ENCODE measurements at places on chromosomes 13 and 19.

DNA sequence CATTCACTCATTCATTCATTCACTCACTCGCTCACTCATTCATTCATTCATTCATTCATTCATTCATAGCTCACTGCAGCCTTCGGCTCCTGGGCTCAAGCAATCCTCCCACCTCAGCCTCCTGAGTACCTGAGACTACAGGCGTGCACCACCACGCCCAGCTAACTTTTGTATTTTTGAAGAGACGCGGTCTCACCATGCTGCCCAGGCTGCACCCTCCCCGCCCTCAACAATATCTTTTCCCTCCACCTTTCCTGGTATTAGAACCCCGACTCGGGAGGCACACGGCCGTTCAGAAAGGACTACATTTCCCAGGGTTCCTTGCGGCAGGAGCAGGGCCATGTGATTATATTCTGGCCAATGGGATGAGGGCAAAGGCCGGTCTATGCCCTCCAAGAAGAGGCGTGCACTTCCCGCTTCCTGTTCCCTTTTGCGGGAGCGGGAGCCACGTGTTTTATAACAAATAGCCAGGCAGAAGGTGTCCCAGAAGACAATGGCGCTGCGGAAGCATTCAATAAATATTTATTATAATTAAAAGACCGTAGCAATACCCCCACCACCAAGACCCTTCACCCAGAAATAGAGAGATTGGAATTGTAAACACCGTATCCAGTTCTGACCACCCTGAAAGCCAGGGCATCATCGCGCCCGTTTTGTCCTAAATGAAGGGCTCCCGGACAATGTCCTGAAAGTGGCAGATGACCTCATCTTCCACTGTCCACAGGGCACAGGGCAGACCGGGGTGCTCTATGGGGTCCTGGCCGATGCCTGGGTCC is 15.9 kb downstream of the TICAM1 start:
- peak; percentile 63 for DNase-seq
- peaks cover 14% of the 10 kb centered on the region for H3K4me1 ChIP-seq
- peaks cover 39% of the 10 kb centered on the region for H3K36me3 ChIP-seq
- H3K4me3 ChIP-seq: peak overlapping the region; percentile 70
- peak overlapping the region; percentile 40 for H3K27ac ChIP-seq

- H3K4me3 ChIP-seq: no peak overlapping the region
- no peak overlapping the region for H3K27ac ChIP-seq
- H3K36me3 ChIP-seq: no peaks in the 10 kb centered on the region
Observed at GRCh38 chr13:110209950-110210603, 96.9 kb downstream of the COL4A1 start.

- no peak overlapping the region for H3K27ac ChIP-seq
- H3K4me3 ChIP-seq: no peak overlapping the region
- DNase-seq: no peak
- H3K36me3 ChIP-seq: no peaks in the 10 kb centered on the region
- H3K27me3 ChIP-seq: no peaks in the 10 kb centered on the region
Observed at GRCh38 chr13:59208405-59209195, 955.1 kb downstream of the DIAPH3 start.

- no peaks in the 10 kb centered on the region for H3K36me3 ChIP-seq
- H3K4me3 ChIP-seq: no peak overlapping the region
- H3K4me1 ChIP-seq: no peaks in the 10 kb centered on the region
- H3K27me3 ChIP-seq: peaks cover 11% of the 10 kb centered on the region
Observed at GRCh38 chr13:100728201-100728600, 53.6 kb upstream of the TMTC4 start.

DNA sequence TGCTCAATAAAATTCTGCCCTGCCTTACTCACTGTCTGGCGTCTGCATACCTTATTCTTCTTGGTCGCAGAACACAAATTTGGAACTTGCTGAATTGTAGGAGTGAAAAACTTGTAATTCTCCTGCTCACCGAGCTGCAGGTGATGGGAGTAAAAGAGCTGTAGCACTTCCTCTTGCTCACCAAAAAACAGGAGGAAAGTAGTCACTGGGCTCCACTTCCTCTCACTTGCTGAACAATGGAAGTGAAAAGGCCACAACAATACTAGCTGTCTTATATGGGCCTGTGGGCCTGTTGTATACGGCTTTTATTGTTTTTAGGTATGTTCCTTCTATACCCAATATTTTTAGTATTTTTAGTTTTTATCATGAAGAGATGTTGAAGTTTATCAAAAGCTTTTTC is 978.7 kb downstream of the SLITRK5 start:
- H3K4me3 ChIP-seq: no peak overlapping the region
- no peaks in the 10 kb centered on the region for H3K27me3 ChIP-seq
- no peaks in the 10 kb centered on the region for H3K4me1 ChIP-seq
- no peak for DNase-seq

DNA sequence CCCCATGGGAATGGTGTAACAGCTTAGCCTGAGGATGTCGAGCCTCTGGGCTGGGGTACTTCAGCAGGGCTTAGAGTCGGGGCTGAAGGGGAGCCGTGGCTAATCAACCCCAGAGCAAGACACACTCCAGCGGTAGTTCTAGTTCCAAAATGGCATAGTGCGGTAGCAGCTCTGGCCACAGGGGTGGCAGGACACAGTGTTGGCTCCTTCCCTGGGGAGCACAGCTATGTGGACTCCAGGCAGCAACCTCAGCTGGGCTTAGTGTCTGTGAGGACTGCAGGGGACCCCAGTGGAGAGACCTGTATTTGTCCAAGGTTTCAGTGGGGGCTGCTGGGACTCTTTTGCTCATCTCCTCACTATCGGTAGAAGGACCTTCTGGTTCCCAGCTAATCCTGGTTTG is 70.8 kb upstream of the PCDH20 start:
- no peaks in the 10 kb centered on the region for H3K4me1 ChIP-seq
- no peak overlapping the region for H3K4me3 ChIP-seq
- no peak for DNase-seq
- no peaks in the 10 kb centered on the region for H3K27me3 ChIP-seq
- H3K27ac ChIP-seq: no peak overlapping the region

- no peaks in the 10 kb centered on the region for H3K27me3 ChIP-seq
- DNase-seq: no peak
- no peak overlapping the region for H3K27ac ChIP-seq
- no peaks in the 10 kb centered on the region for H3K36me3 ChIP-seq
- no peak overlapping the region for H3K4me3 ChIP-seq
- H3K4me1 ChIP-seq: no peaks in the 10 kb centered on the region
Observed at GRCh38 chr13:22432690-22433089, 748.1 kb upstream of the SGCG start.

- peaks cover 6% of the 10 kb centered on the region for H3K4me1 ChIP-seq
- H3K27me3 ChIP-seq: peaks cover 21% of the 10 kb centered on the region
- no peak overlapping the region for H3K4me3 ChIP-seq
- no peaks in the 10 kb centered on the region for H3K36me3 ChIP-seq
- no peak overlapping the region for H3K27ac ChIP-seq
- no peak for DNase-seq
Observed at GRCh38 chr13:51034906-51035305, 76.2 kb downstream of the C13orf42 start.

GRCh38 chr13:113410472-113411201 is 42.7 kb downstream of the ADPRHL1 start:
- no peaks in the 10 kb centered on the region for H3K27me3 ChIP-seq
- no peaks in the 10 kb centered on the region for H3K36me3 ChIP-seq
- no peak overlapping the region for H3K27ac ChIP-seq
- H3K4me1 ChIP-seq: no peaks in the 10 kb centered on the region
- no peak overlapping the region for H3K4me3 ChIP-seq

GRCh38 chr19:38697197-38697596 is 47.1 kb downstream of the CAPN12 start:
- peaks cover 22% of the 10 kb centered on the region for H3K36me3 ChIP-seq
- DNase-seq: no peak
- H3K27ac ChIP-seq: no peak overlapping the region
- no peaks in the 10 kb centered on the region for H3K27me3 ChIP-seq
- H3K4me3 ChIP-seq: no peak overlapping the region

GRCh38 chr19:13796301-13797057 is 1.2 kb downstream of the ZSWIM4 start:
- no peaks in the 10 kb centered on the region for H3K27me3 ChIP-seq
- peak overlapping the region; percentile 80 for H3K4me3 ChIP-seq
- H3K36me3 ChIP-seq: peaks cover 8% of the 10 kb centered on the region
- peaks cover 15% of the 10 kb centered on the region for H3K4me1 ChIP-seq
- DNase-seq: no peak

GRCh38 chr13:73960474-73960873 is 173.7 kb downstream of the KLF12 start:
- no peaks in the 10 kb centered on the region for H3K27me3 ChIP-seq
- H3K4me1 ChIP-seq: peaks cover 5% of the 10 kb centered on the region
